CD4-positive, alpha-beta T cell treated with Interleukin-15 for 1 hour (primary cell): ENCODE measurements at places on chromosomes 4 and X.
A peak's percentile ranks its signal among the peaks of the same experiment; 100 is the strongest.

- DNase-seq = no peak
Measured at GRCh38 chr4:100926039-100926717, 408.4 kb upstream of the EMCN start.

DNA sequence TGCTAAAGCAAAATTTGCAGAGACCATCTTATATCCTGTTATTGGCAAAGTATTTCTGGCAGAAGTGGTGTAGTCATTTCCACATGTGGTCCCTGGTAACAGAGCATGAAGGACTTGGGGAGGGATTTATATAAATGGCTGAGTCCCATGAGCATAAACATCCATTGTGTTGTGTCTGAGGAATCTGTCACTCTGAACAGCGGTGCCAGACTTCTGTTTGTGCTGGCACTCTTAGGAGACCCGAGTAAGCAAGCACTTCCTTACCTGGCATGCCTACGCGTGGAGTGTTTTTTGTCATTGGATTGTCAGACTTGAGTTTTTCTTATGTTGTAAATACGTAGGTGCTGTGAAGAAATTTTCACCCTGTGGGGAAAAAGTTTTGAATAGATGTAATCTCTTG lies 285.9 kb downstream of the ARHGAP10 start:
- no peak for DNase-seq

DNA sequence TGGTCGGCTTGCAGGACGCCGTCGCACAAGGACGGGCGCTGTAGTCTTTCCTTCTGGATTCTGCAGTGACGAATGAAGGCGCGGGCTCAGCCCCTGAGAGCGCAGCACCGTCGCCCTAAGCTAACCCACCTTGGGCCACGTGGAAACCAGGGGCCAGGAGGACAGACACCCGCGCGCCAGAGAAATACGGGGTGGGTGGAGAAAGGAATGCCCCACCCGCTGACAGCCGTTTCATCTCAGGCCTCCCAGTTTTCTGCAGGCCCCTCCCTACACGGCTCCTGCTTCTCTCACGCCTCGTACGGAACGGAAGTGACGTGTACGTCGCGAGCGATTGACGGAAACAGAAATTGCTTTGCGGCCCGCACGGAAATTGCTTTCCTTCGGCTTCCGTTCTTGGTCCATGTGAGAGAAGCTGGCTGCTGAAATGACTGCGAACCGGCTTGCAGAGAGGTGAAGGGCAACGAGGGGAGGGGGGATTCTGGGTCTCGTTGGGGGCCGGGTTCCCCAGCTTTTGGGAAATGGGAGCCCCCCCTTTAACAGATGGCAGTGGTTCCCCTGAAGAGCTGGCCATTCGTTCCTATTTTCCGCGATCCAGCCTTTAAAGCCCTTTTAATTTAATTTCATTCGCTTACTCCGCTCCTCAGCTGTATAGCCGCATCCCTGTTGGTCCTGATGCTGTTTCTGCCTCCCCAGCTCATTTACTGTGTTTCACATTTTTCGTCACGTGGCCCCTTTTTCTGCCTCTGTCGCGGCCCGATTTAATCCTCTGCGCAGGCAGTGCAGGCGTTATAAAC lies at the start of gene UTP14A:
UTP14A (plus strand) TSS at position 378 of the 794 bp plus-strand sequence; CDS start at position 425, 47 bp downstream.
- peak; percentile 86 for DNase-seq

GRCh38 chr4:184329659-184330400 lies 112.2 kb upstream of the ENPP6 start:
- DNase-seq = peak; percentile 84

- DNase-seq = no peak
Measured at GRCh38 chr4:167715176-167715575, 377.2 kb upstream of the ANXA10 start.

DNA sequence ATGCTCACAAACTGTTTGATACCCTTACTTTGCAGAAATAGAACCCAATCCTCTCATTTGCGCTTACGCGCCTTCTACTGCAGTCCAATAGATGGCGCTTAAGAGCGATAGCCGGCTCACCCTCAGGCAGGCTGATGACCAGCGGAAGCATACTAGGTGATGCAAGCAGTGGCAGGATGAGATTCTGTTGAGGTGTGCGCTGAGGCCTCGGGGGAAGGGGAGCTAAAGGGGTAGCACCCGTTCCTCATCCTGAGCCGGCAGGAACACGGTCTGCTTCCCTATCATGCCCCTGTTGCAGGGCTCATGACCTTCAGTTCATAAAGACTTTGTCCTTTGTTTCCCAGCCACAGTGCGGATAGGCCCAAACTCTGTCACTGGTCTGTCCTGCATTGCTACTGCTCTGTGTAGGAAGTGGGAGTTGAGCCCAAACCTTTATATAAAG lies 628.9 kb downstream of the TLL1 start:
- DNase-seq = no peak

- no peak for DNase-seq
Measured at GRCh38 chrX:20361081-20361889, 94.6 kb upstream of the RPS6KA3 start.

DNA sequence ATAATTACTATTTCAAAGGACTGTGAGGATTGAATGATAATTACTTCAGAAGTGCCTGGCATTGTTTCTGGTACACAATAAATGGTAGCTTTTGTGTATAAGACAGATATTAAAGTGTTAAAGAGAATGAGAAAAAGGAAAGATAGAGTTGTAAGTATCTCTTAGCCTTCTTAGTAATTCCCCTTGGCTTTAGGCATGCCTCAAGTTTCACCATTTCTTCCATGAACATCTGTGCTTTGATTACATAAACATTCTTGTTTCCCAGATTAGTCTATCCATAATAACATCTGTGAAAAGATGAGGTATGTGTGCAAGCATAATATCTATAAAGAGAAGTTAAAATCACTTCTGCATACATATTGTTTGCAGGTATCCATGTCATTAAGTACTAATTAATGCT lies 230.9 kb upstream of the TEX13A start:
- DNase-seq = no peak

DNA sequence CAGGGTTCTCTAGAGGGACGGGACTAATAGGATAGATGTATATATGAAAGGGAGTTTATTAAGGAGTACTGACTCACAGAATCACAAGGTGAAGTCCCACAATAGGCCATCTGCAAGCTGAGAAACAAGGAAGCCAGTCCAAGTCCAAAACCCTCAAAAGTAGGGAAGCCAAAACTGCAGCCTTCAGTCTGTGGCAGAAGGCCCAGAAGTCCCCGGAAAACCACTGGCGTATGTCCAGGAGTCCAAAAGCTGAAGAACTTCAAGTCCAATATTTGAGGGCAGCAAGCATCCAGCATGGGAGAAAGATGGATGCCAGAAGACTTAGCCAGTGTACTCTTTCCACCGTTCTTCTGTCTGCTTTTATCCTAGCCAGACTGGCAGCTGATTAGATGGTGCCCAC lies 227.2 kb downstream of the KCTD8 start:
- no peak for DNase-seq

DNA sequence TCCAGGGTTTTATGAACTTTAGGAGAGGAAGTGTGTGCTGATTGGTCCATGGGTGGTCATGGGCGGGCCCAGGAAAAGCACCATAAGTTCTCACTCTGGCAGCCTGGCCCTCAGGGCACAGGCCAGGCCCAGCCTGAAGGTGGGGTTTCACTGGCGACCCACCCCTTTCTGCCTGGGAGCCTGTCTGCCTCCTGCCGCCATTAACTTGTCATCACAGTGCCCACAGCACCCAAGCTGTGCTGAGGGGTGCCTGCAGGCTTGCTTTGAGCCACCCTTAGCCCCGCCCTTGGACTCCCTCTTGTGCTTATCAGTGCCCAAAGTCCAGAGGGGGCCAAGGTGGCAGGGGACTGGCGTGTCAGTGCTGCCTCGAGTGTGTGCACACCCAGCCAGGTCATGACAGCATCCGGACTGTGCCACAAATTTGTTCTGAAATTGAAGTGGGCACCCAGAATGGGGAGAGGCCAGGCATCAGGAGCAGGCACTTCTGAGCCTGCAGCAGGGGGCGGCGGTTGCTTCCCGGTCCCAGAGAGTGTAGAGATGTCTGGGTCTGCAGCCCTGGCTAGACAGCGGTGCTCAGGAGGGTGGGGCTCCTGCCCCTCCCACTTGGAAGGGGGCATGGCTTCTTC lies 455.6 kb downstream of the TMA16 start:
- no peak for DNase-seq

DNA sequence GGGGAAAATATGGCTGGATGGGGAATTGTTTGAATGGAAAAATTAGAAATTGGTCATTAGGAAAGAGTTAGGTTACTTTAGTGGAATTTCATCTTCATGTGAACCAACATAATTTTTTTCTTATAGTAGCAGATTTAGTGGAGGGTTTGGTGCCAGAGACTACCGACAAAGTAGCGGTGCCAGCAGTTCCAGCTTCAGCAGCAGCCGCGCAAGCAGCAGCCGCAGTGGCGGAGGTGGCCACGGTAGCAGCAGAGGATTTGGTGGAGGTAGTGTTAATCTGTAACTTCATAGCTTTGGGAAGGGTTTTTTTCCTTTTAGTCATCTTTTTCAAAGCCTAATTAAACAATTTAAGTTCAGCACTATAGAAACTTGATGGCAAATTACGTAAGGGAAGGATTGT lies 13.2 kb downstream of the DDX3X start:
- DNase-seq = no peak

DNA sequence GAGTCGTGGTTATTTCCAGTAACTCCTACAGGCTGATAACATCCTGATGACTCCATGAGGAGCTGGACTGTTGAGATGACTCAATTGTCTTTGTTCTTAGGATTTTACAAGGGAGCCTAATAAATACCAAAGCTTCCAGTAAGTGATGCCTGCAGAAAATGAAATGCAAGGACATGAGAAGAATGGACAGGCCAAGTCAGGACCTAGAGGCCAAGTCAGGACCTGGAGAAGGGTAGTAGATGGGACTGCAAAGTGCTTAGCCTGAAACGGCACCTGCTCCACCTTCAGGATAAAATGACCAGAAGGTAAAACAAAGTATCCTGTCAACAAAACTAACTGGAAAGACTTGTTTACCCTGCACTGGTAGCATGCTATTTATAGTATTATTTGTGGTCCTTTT lies 6.4 kb upstream of the SLC10A6 start:
- DNase-seq = no peak

- DNase-seq = no peak
Measured at GRCh38 chr4:53709693-53710092, 118.4 kb upstream of the LNX1 start.

DNA sequence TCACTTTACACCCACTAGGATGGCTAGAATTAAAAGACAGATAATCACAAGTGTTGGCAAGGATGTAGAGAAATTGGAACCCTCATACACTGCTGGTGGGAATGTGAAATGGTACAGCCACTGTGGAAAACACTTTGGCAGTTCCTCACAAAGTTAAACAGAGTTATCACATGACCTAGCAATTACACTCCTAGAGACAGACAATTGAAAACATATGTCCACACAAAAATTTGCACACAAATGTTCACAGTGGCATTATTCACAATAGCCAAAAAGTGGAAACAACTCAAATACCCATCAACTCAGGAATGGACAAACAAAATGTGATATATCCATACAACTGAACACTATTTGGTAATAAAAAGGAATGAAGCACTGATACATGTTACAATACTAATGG lies 5.7 kb downstream of the ZNF280C start:
- no peak for DNase-seq

GRCh38 chrX:138890491-138890890 lies 179.0 kb upstream of the FGF13 start:
- DNase-seq = no peak

DNA sequence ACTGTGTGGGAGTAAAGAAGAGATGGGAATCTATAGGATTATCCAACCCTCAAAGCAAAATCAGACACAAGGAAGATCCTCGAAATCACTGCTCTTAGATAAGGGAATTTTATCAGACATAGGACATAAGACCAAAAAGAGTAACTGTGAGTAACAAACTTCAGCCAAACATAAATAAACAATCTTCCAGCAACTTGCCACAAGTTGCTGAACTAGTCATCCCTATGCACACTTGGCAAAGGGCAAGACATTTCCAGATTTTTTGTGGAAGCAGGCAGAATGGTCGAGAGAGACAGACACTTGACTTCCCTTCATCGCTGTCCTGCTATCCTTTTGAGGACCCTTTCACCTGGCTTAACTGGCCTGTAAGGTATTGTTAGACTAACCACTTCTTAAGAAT lies 89.6 kb downstream of the KCNIP4 start:
- no peak for DNase-seq

GRCh38 chrX:49067285-49068120 lies 6.3 kb downstream of the PRAF2 start:
- no peak for DNase-seq

GRCh38 chrX:154774622-154775021 lies 12.0 kb downstream of the DKC1 start:
- no peak for DNase-seq

- DNase-seq = no peak
Measured at GRCh38 chr4:54165438-54165837, 63.7 kb upstream of the PDGFRA start.

GRCh38 chr4:129264008-129264657 lies 168.2 kb downstream of the C4orf33 start:
- DNase-seq = no peak

GRCh38 chrX:2523911-2524310 lies 23.1 kb upstream of the DHRSX start:
- DNase-seq = no peak
